ENCODE measurements at places on chromosomes 13 and 19. TPM values are rescaled to one million over a fixed set of nuclear protein-coding genes. Genes with fewer than 3 reads are reported as not detected.
A peak's percentile ranks its signal among the peaks of the same experiment; 100 is the strongest.

LRRC8E gene
- total RNA-seq: 9.6 TPM

DNA sequence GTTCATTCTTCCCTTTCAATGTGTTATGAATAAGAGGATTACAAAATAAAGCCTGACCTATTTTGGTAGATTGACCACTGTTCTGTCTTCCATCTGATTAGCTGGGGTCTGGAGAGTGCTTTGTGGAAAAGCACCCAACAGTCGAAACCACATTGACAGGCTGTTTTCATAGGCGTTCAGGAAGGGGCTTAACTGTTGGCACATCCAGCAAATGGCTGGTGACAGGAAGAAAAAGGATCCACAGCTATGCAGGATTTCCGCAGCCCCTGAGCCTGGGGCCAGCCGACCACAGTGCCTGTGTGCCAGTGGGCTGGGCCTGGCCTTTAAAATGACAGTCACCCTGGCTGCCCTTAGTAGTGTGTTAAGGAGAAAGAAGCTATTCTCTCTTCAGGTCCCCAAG, 113.3 kb downstream of the SIPA1L3 start:
- no peak overlapping the region for H3K4me3 ChIP-seq
- H3K36me3 ChIP-seq: no peaks in the 10 kb centered on the region
- DNase-seq: no peak
- H3K27ac ChIP-seq: no peak overlapping the region
- no peaks in the 10 kb centered on the region for H3K4me1 ChIP-seq

STXBP2 gene
- 40.0 TPM for total RNA-seq

CCDC124 gene
- 31.5 TPM for total RNA-seq

DNA sequence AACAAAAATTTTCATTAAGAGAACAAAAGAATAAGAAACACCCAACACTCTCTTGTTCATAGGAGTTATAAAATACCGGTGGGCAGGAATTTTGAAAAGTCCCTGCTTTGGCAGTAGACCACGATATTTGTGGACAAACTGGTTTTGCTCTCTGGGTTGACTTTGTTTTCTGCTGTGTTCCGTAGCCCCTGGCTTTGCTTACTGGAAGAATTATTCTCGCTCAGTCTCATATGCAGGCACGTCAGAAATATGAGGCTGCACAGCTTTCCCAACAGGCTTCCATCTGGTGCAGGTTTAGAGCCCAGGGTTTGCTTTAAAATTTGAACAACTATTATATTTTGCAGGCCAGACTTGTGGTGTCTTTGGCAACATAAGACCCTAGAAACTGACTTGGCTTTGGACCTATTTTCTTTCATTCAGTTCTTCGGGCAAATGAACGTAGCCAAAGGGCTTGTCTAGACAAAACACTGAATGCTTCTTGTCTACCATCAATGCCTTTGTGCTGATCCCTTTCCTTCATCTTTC, 2012.6 kb downstream of the PCDH9 start:
- H3K4me3 ChIP-seq: no peak overlapping the region
- no peaks in the 10 kb centered on the region for H3K36me3 ChIP-seq
- H3K27me3 ChIP-seq: no peaks in the 10 kb centered on the region
- no peak overlapping the region for H3K27ac ChIP-seq
- no peaks in the 10 kb centered on the region for H3K4me1 ChIP-seq

- no peaks in the 10 kb centered on the region for H3K36me3 ChIP-seq
- no peak for DNase-seq
- H3K4me3 ChIP-seq: no peak overlapping the region
- no peaks in the 10 kb centered on the region for H3K4me1 ChIP-seq
- H3K27ac ChIP-seq: no peak overlapping the region
These were observed 96.8 kb downstream of the ATP8A2 start for GRCh38 chr13:25468325-25469168.

RBM26 gene
- total RNA-seq: 15.5 TPM

GRCh38 chr13:40394304-40394985, 272.0 kb downstream of the FOXO1 start:
- H3K27ac ChIP-seq: no peak overlapping the region
- H3K4me3 ChIP-seq: no peak overlapping the region
- no peaks in the 10 kb centered on the region for H3K27me3 ChIP-seq
- no peaks in the 10 kb centered on the region for H3K36me3 ChIP-seq
- H3K4me1 ChIP-seq: no peaks in the 10 kb centered on the region

DNA sequence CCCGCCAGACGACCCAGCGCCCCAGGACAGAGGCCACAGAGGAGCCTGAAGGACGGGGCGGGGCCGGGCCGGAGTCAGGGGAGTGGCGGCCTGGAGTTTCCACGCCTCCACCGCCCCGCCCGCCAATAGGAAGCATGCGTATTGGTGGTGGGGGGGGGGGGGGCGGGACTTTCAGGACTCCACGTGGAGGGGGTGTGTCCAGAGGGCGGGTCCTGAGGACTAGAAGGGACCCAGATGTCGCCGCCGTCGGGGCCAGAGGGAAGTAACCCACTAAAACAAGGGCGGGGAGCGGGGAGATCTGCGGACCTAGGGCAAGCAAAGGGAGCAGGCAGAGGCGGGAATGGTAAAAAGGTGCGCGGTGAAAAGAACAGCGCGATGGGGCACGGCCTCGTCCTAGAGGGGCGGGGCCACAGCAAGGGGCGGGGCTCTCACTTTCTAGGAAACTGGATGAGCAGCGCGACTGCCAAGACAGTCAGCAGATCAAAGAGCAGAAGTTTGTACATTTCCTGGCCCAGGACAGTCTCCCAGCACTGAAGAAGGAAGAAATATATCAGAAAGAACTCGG, 2.8 kb upstream of the LENG1 start:
- no peak overlapping the region for H3K27ac ChIP-seq
- H3K4me3 ChIP-seq: peak overlapping the region; percentile 51

GRCh38 chr19:8370176-8371010, 6.4 kb downstream of the ANGPTL4 start:
- H3K4me1 ChIP-seq: peaks cover 49% of the 10 kb centered on the region
- DNase-seq: no peak
- peak overlapping the region; percentile 53 for H3K27ac ChIP-seq
- no peaks in the 10 kb centered on the region for H3K27me3 ChIP-seq

ZNF439 gene
- total RNA-seq: 1.2 TPM

IRGC gene
- not detected for total RNA-seq

GRCh38 chr13:24279327-24280110, 29.9 kb upstream of the C1QTNF9 start:
- DNase-seq: no peak
- no peak overlapping the region for H3K27ac ChIP-seq
- H3K27me3 ChIP-seq: no peaks in the 10 kb centered on the region
- no peaks in the 10 kb centered on the region for H3K36me3 ChIP-seq
- H3K4me1 ChIP-seq: no peaks in the 10 kb centered on the region

DNA sequence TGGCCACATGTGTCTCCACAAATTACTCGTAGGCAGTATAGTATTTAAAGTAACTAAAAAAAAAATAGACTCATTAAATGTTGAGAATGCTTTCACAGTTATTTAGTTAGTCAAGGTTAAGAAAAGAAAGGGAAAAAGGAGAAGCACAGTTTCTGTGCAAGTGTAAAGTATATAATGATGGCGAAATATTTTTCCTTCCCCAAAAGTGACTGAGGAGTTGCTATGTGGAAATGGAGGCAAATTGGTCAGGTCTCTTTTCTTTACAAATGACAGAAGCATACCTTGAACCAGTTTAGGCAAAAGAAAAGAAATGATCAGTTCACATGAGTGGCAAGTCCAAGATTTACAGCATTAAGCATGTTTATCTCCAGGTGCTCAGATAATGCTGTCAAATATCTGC, 18.0 kb downstream of the CSNK1A1L start:
- H3K4me1 ChIP-seq: no peaks in the 10 kb centered on the region
- H3K36me3 ChIP-seq: no peaks in the 10 kb centered on the region
- H3K27me3 ChIP-seq: no peaks in the 10 kb centered on the region
- DNase-seq: no peak

- H3K4me1 ChIP-seq: no peaks in the 10 kb centered on the region
- H3K27ac ChIP-seq: peak overlapping the region; percentile 31
- H3K27me3 ChIP-seq: no peaks in the 10 kb centered on the region
These were observed 2.0 kb downstream of the APOE start for GRCh38 chr19:44907613-44908012.

GPR183 gene
- 0.26 TPM for total RNA-seq

DNA sequence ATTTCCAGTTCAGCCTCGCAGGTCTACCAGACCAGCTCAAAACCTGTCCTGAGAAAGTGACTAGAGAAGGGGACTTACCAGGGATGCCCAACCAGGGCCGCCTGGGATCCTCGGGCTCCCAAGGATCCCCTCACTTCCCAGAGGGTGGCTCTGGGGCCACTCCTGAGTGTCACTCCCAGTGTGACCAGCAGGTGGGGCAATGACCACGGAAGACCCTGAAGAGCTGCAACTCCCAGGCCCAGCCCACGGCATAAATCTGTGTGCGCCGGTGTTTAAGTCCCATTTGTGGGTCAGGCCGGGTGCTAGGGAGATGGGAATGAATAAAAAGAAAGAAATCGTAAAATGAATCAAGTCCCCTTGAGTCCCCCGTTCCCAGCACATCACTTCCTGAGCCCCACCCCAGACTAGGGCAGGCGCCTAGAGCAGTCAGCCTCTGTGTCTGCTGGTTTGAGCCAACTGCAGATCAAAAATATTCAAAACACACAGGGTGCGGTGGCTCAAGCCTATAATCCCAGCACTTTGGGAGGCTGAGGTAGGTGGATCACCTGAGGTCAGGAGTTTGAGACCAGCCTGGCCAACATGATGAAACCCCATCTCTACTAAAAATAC, 10.7 kb downstream of the PTGIR start:
- H3K36me3 ChIP-seq: peaks cover 4% of the 10 kb centered on the region
- H3K27ac ChIP-seq: no peak overlapping the region
- no peaks in the 10 kb centered on the region for H3K27me3 ChIP-seq
- DNase-seq: peak; percentile 82

C19orf18 gene
- total RNA-seq: 0.24 TPM

DNA sequence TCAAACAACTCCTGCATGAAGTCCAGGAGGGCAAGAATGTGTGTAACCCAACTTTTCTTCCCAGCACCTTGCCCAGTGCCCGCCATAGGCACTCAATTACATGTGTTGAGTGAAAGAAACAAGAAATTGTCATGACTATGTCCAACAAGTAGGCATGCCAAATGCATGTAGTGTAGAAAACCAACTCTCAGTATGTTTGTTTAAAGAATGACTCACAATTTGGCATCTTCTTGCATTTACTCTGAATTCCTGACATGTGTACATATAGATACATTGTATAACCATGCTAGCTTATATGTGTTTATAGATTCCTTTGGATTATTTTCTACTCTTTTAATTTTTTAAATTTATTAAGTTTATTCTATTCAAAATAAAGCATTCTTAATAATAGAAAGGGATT, 305.0 kb downstream of the EFNB2 start:
- no peak for DNase-seq
- H3K4me3 ChIP-seq: no peak overlapping the region
- no peaks in the 10 kb centered on the region for H3K36me3 ChIP-seq
- H3K27ac ChIP-seq: no peak overlapping the region
- no peaks in the 10 kb centered on the region for H3K27me3 ChIP-seq

GRCh38 chr19:5953030-5953589, 24.8 kb downstream of the RANBP3 start:
- H3K4me3 ChIP-seq: no peak overlapping the region
- no peaks in the 10 kb centered on the region for H3K27me3 ChIP-seq
- H3K27ac ChIP-seq: no peak overlapping the region
- no peak for DNase-seq

GRCh38 chr13:114116734-114117133, 15.7 kb downstream of the RASA3 start:
- H3K4me1 ChIP-seq: no peaks in the 10 kb centered on the region
- no peaks in the 10 kb centered on the region for H3K36me3 ChIP-seq
- peak; percentile 16 for DNase-seq
- no peak overlapping the region for H3K4me3 ChIP-seq
- no peaks in the 10 kb centered on the region for H3K27me3 ChIP-seq

RASAL3 gene
- total RNA-seq: 1.9 TPM

All from right lobe of liver (tissue), 6 donors.